ENCODE measurements at places on chromosomes 2 and 18.

DNA sequence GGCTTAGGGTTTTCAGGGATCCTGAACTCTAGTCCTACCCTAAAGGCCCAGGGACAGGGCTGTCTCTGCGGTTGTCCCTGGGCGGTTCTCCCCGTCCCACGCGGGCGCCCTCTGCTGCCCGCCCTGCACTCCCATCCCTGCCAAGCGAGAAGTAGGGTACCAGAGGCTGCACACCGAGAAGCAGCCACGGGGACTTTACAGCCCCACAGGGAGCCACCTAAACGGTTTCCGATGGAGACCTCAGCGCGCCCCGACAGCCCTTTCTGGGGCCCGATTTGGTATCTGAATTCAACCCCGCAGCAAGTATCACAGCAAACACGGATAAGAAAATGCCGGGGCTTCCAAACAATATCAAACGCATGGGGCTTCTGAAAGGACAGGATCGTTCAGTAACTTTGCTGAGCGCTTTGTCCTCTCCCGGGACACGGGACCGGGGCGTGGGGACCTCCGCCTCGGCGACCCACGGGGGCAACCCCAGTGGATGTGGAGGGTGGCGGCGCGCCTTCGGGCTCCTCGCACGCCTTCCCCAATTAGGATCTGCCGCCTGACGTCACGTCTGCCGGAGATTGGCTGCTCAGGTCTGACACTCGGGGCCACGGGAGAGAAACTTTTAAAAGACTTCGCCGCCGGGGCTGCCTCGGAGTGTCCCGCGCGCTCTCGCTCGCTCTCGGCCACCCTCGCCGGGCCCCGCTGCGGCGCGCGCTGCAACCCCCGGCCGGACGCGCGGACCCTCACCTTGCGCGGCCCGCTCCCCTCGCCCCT lies at the start of gene LTBP1:
LTBP1 (plus strand) TSS at position 640 of the 762 bp plus-strand sequence. CDS start 372 bp downstream, outside the sequence.
- DNase-seq: peak; percentile 77

- DNase-seq: no peak
Observed at GRCh38 chr18:48567388-48567787, 28.6 kb downstream of the CTIF start.

DNA sequence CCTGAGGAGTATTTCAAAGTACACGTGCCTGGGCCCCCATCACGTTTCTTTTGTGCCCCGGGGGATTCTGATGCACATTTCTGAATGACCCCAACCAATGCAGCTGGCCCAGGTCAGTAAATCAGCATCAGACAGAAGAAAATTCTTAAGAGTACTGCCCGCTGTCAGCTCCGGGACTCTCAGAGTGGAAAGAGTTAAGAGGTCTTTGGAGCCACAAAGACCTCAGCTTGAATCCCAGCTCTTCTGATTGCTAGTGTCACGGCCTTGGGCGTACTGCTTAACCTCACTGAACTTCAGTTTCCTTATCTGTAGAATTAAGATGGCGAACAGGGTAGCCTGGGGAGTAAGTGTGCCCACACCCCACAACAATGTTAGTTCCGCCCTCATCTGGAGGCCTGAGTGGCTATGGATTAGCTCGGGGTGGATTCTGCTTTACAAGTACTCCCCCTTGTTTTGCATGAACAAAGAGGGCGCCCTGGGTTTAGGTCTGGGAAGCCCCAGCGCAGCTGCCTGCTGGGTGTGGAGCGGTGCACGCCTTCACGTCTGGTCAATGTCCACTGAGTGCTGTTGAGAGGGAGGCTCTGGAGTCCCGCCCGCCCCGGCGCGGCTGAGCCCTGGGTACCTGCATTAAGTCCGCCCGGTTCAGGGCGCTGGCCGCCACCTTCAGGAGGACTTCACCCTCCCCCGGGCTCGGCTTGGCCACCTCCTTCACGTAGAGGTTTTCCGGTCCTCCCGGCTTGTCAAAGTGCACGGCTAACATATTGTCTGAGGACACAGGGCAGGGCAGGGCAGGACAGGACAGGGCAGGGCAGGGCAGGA lies 858 bp downstream of the TP53I3 start:
- peak; percentile 85 for DNase-seq

- DNase-seq: peak; percentile 66
Observed at GRCh38 chr18:75478996-75479880, 51.7 kb upstream of the SMIM21 start.

- no peak for DNase-seq
Observed at GRCh38 chr18:58516514-58517285, 112.2 kb downstream of the ALPK2 start.

DNA sequence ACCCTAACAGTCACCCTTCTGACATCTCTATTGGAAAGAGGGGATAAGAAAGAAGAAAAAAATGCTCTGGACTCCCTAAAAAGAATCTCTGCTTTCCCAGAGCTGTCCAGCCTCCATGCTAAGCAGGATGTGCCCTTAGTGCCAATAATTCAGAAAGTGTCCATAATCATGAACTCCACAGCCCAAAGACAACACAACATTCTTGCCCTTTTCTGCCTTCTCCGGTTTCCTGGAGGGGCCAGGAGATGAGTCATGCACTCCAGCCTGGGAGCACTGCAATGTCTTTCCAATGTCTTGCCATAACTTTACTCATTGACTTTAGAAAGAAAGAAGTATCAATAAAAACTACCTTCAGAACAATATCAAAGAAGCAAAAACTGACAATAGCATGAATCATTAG lies 44.0 kb downstream of the KLF7 start:
- peak; percentile 82 for DNase-seq

All from endothelial cell of umbilical vein (primary cell).